Activated T-helper 1 cell treated with anti-CD3 and anti-CD28 coated beads, Interleukin-2, amount 50 U/mL, for 16 hours (primary cell): ENCODE measurements at places on chromosomes 6 and 20.

GRCh38 chr20:43921227-43921780 is 6.7 kb downstream of the TOX2 start:
- DNase-seq = no peak

- no peak for DNase-seq
These were observed 131.3 kb upstream of the GMDS start for GRCh38 chr6:2376429-2377355.

DNA sequence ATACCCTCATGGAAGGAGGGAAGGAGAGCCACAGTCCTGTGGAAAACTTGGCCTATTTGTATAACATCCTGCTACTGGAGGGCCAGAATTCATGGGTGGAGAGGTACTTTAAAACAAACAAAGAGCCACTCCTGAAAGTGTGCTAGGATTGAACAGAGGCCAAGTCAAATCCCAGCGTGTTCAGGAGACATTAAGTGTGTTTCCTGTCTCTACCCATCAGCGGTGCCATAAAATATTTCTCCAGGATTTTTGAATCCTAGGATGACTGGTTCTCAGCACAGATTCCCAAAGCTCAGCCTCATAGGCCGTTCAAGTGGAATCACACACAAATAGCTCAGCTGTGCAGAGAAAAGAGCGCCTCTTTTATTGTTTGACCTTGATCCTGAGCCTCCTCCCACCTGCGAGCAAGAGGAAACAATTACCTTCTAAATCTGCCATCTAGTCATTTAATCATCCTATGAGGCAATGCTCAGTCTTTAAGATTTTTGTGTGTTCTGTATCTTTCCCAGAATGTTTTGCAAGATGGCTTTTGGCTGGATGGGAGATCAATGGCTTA is 31.8 kb upstream of the RALGAPA2 start:
- DNase-seq = no peak

- DNase-seq = no peak
These were observed 62.0 kb downstream of the SYNE1 start for GRCh38 chr6:152575161-152575560.

- no peak for DNase-seq
These were observed 340.7 kb downstream of the LMBRD1 start for GRCh38 chr6:69456086-69456485.

- DNase-seq = no peak
These were observed 78.0 kb downstream of the VEGFA start for GRCh38 chr6:43847741-43848630.

DNA sequence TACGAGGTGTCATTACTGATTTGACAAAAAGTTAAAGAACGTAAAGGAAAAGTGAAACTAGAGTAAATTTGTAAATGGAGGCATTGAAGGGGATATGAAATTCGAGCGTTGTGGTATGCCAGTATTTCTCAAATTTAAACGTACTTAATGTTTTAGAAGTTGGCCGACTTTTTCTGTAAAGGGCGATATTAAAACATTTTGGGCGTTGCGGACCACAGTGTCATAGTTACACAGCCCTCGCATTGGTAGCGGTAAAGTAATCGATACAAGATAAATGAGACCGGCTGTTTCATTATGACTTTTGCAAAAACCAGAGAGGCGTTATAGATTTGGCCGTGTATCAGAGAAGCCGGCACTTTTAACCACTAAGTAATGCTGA is 39.6 kb downstream of the OR2B2 start:
- no peak for DNase-seq

- no peak for DNase-seq
These were observed 376.9 kb downstream of the PHF3 start for GRCh38 chr6:64012351-64013001.

DNA sequence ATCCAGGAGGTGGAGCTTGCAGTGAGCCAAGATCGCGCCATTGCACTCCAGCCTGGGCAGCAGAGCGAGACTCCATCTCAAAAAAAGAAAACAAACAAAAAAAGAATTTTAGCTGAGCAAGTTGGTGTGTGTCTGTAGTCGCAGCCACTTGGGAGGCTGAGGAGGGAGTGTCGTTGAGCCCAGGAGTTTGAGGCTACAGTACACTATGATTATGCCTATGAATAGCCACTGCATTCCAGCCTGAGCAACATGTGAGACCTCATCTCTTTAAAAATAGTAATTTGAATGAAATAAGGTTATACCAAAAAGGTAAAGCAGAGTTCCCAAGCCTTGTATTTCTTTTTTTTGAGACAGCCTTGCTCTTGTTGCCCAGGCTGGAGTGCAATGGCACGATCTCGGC is 19.8 kb downstream of the MTRES1 start:
- DNase-seq = no peak

GRCh38 chr6:139742671-139743070 is 368.2 kb upstream of the CITED2 start:
- DNase-seq = no peak

- DNase-seq = no peak
These were observed 1.1 kb downstream of the SOX4 start for GRCh38 chr6:21594416-21595281.
